ENCODE measurements at places on chromosomes 11 and 22.

GRCh38 chr11:33829430-33830141, 55.3 kb upstream of the FBXO3 start:
- DNase-seq = peak; percentile 72

DNA sequence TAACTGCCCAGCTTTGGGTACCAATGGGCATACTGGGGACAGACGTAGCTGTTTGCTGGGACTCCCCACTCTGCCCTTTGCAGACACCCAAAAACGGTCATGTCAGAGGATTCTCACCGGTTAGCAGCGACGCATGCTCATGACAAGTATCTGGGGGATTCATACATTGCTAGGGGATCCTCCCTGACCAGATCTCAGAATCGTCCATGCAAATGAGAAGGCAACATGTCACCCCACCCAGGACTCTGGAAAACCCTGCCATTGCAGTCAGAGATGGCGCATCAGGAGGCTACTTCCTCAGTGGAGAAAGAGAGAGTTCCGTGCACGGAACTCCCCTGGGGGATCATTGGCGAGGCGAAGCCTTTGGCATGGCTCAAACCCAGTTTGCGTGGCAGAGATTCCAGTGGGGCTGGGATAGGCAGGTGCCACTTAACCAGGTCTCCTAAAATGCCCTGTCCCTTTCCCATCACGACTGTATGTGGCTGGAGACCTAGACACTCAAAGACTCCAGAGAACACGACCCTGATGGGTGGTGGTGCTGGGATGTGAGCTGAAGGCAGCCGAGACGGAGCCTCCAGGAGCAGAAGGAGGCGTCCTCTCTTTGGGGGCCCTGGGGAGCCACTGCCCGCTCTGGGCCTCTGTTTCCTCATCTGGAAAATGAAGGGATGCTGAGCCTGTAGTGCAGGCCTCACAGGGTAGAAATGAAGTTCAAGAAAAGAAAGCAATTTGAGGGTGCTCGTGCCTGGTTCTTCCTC, 4.9 kb downstream of the RGL4 start:
- DNase-seq = no peak

GRCh38 chr22:29315286-29316140, at the start of gene RASL10A:
Gene RASL10A, minus strand, starts transcription at chr22:29315697. Its CDS starts 451 bp downstream, at chr22:29315246.
- DNase-seq = no peak

DNA sequence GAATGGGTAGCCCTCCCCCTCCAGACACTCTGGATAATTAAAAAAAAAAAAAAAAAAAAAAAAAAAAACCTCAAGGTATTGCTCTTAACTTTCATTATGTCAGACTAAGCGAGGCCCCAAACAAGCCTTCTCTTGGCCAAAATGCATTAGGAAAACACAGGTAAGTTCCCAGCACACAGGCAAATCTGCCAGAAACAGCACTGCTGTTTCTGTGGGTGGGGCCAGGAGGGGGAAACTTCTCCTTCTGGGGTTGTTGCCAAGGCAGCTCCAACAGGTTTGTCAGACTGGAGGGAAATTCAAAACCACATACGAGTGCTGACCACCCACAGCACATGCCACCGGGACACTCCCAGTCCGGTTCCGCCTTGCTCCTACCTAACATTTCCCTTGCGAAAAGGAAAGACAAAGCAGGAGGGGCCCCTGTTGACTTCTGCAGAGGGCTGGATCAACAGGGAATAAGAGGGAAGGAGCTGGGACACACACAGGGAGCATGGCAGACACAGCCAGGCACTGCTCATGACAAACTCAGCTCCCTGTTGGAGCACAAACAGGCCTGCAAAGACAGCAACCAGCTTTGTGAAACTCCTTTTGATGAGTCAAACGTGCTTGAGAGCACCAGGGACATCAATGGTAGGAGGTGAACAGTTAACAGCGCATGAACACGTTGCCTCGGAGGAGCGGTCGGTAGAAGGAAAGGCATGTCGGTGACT, 55.0 kb downstream of the MYH9 start:
- peak; percentile 42 for DNase-seq

- DNase-seq = no peak
These were observed 310.0 kb downstream of the DCDC1 start for GRCh38 chr11:31059529-31059928.

- DNase-seq = no peak
These were observed 80.3 kb downstream of the CADM1 start for GRCh38 chr11:115423728-115424459.

- DNase-seq = peak; percentile 34
These were observed 3.9 kb downstream of the TSPAN4 start for GRCh38 chr11:846496-847098.

DNA sequence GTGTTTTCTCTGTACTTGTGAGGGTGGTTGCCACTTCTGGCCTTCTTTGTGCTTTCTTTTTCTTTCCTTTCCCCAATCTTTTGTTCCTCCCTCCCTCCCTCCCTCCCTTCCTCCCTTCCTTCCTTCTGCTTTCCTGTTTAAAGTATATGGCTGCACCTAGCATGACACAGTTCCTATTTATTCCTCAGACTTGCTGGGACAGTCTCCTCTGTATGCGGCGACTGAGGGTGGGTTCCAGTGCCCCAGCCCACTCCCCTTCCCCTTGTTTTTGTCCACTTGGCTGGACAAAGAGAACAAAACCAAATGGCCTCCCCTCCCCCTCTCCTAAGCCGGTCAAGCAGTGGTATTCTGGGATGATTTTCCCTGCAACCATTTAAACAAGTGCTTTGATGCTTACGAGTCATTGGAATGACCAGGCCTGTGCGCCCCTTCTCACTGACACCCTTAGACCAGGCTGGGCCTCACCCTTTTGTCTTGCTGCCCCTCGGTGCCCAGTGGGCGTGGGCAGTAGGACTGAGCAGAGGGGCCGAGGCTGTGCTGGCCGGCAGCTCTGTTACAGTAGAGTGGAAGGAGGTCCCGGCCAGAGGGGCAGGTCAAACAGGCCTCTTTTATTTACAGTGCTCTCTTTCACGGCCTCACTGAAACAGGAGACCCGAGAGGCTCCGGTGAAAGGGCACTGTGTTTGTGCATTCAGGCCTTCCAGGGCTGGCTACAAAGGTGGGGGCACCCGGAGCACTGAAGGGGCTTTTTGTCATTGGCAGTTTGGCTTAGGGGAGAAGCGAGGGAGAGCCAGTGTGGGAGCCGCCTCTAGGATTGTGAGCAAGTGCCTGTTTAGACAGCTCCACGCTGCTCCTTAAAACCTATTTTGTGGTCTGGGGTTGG, 32.2 kb downstream of the ZBTB16 start:
- no peak for DNase-seq

GRCh38 chr11:33898957-33899356, 7.1 kb upstream of the LMO2 start:
- DNase-seq = no peak

DNA sequence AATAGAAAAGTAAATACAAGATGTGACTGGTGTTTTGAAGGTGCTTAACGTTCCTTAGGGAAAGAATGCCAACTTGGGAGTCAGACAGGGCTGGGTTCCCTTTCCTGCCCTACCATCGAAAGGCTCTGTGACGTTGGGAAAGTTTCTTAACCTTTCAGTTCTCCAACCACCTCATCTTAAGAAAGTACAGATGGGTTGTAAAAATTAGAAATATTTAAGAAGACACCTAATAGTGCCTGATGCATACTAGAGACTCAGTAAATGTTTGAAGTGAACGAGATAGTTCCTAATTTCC, 1.1 kb downstream of the GTPBP1 start:
- DNase-seq = no peak

DNA sequence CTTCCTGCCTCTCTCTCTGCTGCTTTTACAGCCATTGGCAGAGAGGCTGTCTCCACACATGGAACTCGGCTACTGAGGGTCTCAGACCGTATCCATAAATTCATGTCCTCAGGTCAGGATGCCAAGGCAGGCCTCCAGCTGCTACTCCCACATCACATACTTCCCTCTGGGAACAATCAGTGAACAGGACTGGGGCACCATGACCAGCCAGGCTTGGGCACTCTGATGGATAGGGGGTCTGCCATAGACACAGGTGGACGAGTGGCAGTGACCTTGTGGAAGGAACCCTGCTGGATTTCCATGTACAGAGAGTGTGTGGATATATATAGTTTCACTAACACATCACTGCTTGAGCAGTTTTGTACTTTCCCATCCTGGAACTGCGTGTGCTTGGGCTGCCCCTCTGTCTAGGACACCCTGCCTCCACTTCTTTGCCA, 97.7 kb upstream of the PARVA start:
- DNase-seq = no peak

- peak; percentile 35 for DNase-seq
These were observed 406.2 kb downstream of the METTL15 start for GRCh38 chr11:28514391-28514790.

DNA sequence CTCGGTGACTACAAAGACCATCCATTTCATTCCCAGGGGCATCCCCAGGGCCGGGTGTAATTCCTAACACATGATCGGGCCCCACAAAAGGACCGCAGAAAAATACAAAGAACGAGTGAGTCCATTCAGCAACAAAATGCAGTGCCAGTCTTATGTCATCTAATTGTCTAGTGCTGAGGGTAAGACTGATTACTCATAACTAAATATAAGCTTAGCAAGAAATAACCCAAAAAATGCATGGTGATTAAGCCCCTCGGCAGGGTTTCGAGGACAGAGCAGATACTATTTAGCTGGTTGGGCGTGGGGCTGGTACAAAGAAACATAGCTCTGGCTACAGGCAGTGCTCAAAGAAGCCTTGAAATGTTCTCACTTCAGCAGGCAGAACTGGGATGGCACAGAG, 1078.9 kb downstream of the OPCML start:
- DNase-seq = peak; percentile 24

GRCh38 chr22:19524170-19525115, at the start of gene CLDN5:
Gene CLDN5, minus strand, starts transcription at chr22:19524410. Its CDS starts 155 bp downstream, at chr22:19524255.
- no peak for DNase-seq

GRCh38 chr11:30165652-30166051, 65.2 kb upstream of the FSHB start:
- DNase-seq = no peak
